ENCODE measurements at places on chromosomes 6 and 20.
A peak's percentile ranks its signal among the peaks of the same experiment; 100 is the strongest.

DNA sequence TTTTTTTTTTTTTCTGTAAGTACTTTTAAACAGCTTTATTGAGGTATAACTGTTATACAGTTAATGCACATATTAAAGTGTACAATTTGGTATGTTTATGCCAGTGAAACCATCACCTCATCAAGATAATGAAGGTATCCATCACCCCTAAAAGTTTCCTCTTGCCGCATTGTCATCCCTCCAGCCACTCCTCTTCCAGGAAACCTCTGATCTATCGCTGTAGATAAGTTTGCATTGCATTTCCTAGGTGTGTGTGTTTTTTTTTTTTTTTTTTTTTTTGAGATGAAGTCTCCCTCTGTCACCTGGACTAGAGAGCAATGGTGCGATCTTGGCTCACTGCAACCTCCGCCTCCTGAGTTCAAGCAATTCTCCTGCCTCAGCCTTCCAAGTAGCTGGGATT lies 3.1 kb downstream of the SLX4IP start:
- no peak for DNase-seq

DNA sequence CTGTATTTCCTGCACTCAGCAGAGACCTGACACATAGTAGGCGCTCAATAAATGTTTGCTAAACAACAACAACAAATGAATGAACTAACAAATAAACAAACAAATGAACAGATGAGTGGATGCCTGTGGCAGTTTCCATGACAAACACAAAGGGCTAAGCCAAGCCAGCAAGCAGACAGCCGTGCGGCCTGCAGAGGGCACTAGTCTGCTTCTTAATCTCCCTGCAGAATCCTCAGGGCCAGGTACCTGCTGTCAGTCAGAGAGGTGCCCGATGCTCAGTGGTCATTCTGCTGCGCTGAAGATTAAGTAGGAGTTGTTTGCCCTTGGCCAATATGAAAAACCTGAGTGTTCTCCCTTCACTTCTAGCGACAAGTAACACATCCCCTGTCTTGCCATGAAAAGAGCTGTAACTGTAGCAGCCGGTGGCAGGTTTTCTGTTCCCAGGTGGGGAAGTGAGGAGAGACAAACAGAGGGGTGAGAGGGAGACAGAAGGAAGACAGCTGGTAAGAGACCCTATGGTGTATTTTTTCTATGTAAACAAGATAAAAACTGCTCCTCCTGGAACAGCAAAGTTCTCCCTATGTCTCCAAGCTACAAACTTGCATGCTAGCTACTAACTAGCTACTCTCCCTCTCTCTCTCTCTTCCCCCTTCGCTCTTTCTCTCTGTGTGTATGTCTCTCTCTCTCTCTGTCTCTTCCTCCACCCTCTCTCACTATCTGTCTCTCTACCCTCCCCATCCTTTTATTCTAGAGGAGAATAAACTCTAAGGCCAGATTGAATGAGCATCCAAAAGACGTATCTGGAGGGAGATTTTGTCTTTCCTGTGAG lies at the start of gene MC3R:
MC3R (plus strand) TSS at position 779 of the 829 bp plus-strand sequence. CDS start 112 bp downstream, outside the sequence.
- DNase-seq: peak; percentile 47

DNA sequence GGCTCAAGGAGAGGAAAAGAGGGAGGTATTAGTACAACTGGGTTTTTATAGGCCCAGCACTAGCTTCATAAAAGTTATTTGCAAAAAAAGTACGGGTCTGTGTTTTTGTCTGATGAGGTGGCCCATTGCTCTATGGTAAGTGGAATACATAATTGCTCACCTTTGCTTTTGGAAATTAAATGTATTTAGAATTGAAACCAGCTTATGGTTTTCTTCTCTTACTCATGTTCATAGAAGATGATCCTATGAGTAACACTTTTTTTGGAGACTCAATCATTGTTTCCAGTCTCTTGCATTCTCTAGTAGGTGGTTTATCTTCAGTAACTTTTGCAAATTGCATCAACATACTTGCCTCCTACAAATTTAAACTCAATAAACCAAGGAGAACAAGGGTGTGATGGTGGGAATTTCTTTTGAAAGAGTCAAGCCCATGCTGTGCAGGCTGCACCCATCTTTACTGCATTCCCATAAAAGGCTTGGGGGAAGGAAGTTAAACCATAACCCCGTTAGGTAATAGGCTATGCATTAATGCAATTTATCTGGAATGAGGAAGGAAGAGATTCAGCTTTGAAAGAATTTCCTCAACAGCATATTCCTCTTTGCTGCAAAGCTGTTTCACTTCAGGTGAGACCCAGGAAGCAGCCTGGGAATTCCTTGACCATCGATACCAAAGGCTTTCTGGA lies 48.5 kb upstream of the EDN1 start:
- DNase-seq: no peak

- DNase-seq: no peak
These were observed 63.4 kb downstream of the LRRC1 start for GRCh38 chr6:53858196-53858595.

DNA sequence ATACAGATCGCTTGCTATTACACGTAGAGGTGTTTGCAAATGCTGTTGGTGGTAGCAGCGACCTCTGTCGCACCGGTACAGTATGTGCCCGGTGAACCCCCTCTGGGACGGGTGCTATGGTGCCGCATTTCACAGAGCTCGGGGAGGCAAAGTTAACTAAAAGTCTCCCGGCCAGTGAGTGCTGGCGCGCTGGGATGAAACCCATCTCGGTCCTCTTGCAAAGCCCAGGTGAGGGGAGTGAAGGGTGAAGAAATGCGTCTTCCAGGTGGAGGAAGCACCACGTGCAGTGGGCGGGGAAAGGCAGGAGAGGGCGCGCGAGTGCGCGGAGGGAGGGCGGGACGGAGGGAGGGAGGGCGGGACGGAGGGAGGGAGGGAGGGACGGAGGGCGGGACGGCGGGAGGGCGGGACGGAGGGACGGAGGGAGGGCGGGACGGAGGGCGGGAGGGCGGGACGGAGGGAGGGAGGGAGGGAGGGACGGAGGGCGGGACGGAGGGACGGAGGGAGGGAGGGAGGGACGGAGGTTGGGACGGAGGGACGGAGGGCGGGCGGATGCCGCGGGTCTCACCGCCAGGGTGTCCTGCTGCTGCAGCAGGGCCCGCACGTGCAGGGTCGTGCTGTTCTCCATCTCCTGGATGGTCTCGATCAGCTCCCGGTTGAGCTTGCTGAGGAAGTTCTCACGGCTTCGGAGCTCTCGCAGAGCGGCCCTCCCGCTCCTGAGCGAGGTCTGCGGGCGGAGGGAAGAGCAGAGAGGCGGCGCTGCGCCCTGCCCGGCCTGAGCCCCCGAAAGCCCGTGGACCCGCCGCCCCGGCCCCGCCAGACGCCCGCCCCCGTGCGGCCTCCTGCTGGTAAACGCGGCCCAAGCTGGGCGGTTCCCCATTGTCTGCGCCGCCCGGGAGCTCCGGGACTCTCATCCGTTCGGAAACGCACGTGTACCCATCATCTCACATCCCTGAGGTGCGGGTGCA lies 11.7 kb downstream of the C20orf96 start:
- no peak for DNase-seq

Data from activated CD4-positive, alpha-beta memory T cell treated with anti-CD3 and anti-CD28 coated beads, Interleukin-2, amount 10 ng/mL, durations not matched to agents 7 days and 5 days (primary cell).